Caco-2 (cell line): ENCODE measurements at places on chromosomes 4 and X. TPM values are rescaled to one million over a fixed set of nuclear protein-coding genes. Genes with fewer than 3 reads are reported as not detected.

The TMEM156 gene
- not detected in 2 replicates for total RNA-seq

GRCh38 chrX:39928704-39929378 lies 168.9 kb downstream of the BCOR start:
- H3K27ac ChIP-seq, result peak overlapping the region; percentile 79
- DNase-seq, result peak; percentile 51
- no peak overlapping the region for H3K4me3 ChIP-seq
- H3K36me3 ChIP-seq, result no peaks in the 10 kb centered on the region

The DTHD1 gene
- total RNA-seq, result not detected in 2 replicates

- no peak overlapping the region for H3K27ac ChIP-seq
- no peaks in the 10 kb centered on the region for H3K36me3 ChIP-seq
- peaks cover 9% of the 10 kb centered on the region; the same call in 1 of the 2 replicates for H3K4me1 ChIP-seq
- DNase-seq, result no peak
- H3K27me3 ChIP-seq, result no peaks in the 10 kb centered on the region
These were observed 28.1 kb downstream of the MCUB start for GRCh38 chr4:109588176-109588575.

The FHIP1A gene
- total RNA-seq, result 18.9 and 22.3 TPM in 2 replicates
